NCI-H1092 treated with DMSO at 0.1 percent for 48 hours (cell line): ENCODE measurements at places on chromosomes 11 and 22.

- DNase-seq: no peak
These were observed 11.0 kb upstream of the GRIK4 start for GRCh38 chr11:120500414-120501071.

GRCh38 chr22:45997077-45997776 lies 20.3 kb upstream of the WNT7B start:
- no peak for DNase-seq

GRCh38 chr11:61926235-61926634 lies 8.9 kb upstream of the RAB3IL1 start:
- no peak for DNase-seq

DNA sequence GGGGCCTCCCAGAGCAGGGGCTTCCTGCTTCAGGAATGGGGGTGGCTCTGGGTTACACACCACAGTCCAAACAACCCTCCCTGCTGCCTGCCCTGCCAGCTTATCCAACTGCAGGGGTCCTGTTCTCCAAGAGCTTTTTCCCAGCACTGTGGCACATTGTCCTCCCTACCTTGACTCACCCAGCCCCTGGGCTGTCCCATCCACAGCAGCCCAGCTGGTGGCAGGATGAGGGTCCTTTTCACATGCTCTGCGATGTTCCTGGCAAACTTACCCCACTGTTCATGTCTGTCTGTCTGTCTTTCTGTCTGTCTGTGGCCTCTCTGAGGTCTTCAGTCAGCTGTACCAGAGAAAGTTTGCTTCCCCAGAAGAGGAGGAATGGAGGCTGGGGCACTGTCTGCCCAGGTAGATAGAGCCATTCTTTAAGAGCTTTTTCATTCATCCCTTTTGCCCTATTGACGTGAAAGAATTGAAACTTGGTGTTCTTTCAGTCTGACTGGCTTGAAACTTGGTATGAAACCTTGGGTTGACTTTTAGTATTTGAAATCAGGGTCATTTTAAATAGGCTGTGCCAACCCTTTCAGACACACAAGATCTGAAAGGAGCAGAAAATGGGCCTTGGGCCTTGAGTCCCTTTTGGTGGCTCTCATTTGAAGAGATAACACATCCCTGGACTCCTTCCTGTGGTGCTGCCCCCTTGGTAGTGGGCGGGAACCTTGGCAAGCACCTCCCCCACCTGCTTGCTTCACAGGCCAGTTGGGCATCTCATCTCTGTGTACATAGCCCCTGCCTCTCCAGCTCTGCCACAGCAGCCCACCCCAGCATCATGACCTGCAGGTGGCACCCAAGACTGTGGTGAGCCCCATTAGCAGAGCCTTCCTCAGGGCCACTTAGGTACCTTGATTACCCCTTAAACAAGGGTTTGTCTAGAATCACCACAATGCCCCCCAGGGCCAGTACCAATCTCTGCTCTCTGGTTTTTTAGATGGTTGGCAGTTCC lies 74.6 kb upstream of the SUSD2 start:
- no peak for DNase-seq

GRCh38 chr11:44014968-44015623 lies 32.7 kb upstream of the ACCSL start:
- no peak for DNase-seq

DNA sequence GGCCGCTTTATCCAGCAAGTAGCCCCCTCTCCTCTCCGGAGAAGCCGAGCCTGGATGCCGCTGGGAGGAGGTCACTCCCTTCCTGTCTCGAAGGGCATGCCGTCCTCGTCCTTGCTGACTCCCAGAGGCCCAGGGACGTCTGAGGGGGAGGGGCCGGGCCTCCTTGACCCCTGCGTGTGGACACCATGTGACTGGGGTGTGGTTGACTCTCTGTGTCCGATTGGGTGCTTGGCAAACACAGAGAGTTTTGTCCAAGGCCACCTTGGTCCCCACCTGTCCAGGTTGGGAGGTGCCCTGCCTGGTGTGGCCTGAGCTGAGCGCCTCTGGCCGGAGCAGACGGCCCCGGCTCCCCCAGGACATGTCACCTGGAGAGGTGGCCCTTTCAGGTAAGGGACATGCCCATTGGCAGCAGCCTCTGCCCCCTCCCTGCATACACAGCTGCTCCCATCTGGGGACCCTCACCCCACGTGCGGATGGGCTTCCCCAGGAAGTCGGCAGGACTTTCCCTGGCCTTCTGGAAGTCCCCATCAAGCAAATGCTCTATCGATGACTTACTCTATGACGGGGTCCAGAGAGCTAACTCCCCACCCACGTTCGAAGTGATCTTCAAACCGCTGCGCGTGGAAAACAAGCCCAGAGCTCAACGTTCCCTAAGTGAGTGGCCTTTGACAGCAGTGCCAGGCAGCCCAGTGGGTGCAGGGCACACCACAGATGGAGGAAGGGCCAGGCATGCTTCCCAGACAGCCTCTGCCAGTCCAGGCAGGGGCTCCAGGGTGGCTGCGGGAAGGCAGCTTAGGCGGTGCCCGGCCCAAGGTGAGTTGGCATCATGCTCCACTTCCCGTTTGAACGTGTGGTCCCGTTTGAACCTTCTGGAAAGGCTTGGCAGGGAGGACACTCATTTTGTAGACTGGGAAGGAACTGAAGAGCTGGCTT lies at the start of gene SMIM38:
Gene SMIM38 (plus strand): TSS at position 634 of the 933 bp plus-strand sequence. CDS start 1,912 bp downstream, outside the sequence.
- no peak for DNase-seq

GRCh38 chr11:126751242-126751641 lies 249.3 kb downstream of the KIRREL3 start:
- DNase-seq: no peak

DNA sequence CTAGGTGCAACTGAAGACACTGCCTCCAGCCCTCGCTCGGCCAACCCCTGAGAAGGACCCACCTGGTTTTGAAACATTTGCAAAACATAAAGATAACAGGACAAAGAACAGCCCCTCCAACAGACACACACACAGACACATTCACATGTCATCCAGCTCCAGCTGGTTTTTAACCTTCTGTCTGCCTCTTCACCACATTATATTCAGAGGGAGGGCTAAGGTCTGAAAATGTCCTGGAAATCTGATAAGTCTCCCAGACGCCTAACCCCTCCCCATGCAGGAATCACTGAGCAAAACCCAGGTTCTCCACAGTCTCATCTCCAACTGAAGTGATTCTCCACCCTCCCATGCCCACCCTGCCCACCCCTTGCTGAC lies 29.4 kb downstream of the PACSIN2 start:
- DNase-seq: no peak

DNA sequence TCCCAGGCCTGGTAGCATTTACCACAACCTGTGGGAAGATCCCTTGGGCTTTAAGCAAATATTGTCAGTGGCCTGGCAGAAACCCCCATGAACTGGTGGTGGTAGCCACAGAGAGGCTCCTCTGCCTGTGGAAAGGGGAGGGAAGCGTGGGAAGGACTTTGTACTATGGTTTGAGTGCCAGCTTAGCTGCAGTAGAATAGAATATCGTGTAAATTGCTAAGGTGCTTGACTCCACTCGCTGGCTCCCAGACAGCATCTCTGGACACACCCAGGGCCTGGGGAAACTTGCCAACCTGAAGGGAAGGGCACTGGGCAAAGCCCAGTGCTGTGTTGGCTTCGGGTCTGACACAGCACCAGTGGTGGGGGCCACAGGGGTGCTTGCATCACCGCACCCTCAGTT lies 52.6 kb downstream of the XRRA1 start:
- DNase-seq: no peak

DNA sequence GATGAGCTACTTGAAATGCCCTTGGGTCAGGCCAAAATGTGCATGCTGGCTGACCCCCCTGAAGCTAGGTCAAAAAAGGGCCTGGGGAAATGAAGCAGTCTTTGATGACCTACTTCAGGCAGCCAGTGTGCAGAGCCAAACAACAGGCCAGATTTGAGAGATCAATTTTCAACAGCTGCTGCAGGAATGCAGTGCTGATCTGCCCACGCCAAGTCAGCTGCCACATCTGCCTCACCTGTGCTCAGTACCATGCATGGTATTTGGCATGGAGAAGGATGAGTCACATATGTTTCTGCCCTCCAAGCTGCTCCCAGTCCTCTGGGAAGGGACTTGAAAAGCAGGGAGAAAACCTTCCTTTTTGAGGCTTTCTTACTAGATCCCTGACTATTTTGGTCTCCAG lies 35.8 kb downstream of the MTNR1B start:
- peak; percentile 27 for DNase-seq

DNA sequence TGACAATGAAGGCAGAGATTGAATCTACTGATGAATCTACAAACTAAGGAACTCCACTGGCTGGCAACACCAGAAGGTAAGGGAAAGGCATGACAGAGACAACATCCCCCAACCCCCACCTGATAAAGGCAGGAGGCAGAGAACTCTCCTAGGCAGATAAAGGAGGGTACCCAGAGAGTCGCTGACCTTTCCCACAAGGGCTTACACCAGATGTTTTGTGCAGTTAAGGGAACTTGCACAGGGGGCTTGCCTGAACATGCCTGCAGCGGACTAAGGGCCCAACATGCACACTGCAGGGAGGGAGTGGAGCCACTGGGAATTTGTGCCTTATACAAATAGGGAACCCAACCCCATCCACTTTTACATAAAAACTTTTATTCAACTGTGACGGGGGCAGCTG lies 1996.9 kb upstream of the RAG2 start:
- DNase-seq: no peak

GRCh38 chr22:29329581-29329980 lies 14.1 kb upstream of the RASL10A start:
- DNase-seq: no peak

GRCh38 chr11:72190631-72191071 lies 1.3 kb upstream of the FOLR1 start:
- no peak for DNase-seq
